ENCODE measurements at places on chromosomes 3 and 15.

DNA sequence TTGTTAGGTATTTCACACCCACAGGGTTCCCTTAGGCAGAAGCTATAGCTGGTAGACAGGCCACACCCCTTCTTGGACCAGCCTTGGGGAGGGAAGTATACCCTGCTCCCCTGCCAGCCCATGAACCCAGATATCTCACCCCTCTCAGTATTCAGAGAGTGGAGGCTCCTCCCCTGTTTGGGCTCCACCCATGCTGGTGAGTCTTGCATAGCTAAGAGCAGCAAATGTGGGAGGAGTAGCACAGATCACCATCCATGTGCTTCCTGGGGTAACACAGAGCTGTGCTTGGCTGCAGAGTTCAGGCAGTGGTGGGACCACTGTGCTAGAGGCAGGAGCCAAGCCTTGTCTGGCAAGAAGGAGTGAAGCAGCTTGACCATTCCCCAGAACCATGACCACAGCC, 427.2 kb downstream of the ZIC1 start:
- DNase-seq: no peak

- no peak for DNase-seq
These were observed 14.2 kb upstream of the COLQ start for GRCh38 chr3:15535732-15536131.

DNA sequence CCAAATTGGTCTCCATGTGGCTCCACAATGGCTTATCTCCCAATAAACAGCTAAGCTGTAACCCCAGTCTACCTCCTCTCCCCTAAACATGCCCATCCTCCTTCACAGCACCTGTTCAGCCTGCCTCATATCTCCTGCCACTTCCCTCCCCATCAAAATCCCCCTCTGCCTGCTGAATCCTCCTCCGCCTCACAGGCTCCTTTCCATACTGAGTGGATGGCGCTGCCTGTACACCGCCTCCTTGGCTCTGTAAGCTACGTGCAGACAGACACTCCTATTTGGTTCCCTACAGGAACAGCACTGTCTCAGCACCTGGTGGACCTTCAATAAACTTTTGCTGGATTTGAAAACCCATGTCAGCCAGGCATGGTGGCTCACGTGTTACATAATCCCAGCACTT, 53.7 kb downstream of the ADCY5 start:
- DNase-seq: no peak

- DNase-seq: no peak
These were observed 2.8 kb upstream of the CPNE4 start for GRCh38 chr3:132037581-132037980.

DNA sequence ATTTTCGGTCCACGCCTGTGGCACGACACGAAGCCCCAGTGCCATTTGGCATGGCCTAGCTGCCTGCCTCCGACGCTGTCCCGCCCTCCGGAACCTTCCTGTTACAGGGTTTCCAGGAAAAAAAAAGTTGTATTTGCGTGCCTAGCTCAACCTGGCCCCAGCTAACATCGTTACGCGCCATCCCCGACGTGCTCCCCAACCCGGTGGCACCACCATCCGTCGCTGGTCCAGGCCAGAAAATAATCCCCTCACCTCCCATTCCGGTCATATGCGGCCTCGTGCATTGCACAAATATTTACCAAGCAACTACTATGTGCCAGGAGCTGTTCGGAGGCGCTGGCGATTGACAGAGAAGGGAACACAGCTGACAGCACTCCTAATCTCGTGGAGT, 1.4 kb upstream of the CYP1A1 start:
- no peak for DNase-seq

DNA sequence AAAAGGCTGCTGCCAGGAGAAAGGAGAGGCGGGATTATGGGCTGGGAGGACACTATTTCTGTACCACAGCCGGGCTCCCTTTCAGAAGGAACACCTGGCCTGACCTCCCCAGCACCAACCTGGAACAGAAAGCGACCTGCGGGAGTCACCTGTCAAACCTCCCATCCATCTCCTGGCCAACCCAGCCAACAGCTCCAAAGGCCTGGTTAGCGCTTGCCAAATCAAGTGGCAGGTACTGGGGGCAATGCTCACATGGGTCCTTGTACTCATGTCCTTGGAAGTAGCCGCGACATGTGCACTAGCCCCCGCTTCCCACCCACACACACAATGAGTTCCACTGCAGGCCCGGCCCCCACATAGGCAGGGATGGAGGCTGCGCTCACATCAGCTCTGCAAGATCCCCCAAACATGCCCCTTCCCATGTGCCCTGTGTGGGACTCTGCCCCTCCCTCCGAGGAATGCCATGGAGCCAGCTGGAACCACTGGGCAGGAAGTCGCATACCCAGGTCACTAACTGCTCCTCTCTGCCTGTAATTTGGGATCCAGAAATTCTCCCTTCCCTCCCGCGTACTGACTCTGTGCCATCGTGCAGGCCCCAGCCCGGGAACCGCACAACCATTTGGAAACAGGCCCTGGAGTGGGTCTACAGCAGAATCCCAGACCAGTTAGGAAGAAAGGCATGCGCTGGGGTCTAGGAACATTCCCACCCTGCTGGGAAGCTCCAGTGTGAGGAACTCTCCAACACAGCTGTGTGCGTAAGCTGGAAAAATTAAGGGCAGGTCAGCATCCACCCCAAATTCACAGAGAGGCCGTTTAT, 98.9 kb downstream of the LRIG1 start:
- DNase-seq: no peak

DNA sequence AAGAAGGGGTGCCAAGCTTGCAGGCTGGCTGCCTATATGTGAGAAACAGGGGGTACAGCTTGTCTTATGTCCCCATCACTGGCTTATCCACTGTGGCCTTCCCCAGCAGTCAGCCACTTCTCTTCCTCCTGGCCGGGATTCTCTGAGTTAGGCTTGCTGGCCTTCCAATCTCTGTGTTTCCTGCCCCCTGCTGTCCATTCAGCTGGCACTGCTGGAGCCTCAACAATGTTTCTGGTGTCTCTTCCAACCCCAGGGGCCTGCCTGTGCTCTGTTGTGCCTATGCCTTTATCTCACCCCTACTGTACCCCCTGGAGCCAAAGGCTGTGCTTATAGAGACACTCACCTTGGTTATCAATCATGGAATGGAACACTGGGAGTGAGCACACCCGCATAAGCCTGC, 36.5 kb downstream of the ANAPC13 start:
- DNase-seq: no peak

DNA sequence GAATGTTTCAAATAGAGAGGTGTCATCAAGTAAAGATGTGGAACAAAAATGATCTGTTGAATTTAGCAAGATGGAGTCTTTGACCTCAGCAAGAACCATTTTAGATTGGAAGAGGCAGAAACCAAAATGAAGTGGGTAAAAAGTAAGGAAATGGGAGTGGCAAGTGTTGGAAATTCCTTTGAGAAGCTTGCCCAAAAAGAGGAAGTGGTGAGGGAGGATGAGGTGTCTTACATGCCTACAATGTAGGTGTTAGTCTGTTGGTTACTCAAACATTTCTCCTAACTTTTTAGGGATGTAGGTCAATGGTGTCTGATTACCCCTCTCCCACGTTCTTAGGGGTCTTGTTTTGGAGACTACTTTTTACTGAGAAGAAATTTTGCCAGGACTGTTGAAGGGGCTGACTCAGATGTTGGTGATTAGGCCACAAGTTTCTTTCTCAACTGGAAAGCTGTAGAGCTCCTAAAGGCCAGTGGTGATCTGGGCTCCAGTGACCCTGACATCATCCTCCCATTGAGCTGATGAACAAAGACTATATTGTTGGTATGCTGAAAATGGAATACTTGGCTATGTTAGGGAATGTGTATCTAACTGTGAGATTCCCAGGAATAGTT, 5.1 kb downstream of the PPP2R3A start:
- no peak for DNase-seq

DNA sequence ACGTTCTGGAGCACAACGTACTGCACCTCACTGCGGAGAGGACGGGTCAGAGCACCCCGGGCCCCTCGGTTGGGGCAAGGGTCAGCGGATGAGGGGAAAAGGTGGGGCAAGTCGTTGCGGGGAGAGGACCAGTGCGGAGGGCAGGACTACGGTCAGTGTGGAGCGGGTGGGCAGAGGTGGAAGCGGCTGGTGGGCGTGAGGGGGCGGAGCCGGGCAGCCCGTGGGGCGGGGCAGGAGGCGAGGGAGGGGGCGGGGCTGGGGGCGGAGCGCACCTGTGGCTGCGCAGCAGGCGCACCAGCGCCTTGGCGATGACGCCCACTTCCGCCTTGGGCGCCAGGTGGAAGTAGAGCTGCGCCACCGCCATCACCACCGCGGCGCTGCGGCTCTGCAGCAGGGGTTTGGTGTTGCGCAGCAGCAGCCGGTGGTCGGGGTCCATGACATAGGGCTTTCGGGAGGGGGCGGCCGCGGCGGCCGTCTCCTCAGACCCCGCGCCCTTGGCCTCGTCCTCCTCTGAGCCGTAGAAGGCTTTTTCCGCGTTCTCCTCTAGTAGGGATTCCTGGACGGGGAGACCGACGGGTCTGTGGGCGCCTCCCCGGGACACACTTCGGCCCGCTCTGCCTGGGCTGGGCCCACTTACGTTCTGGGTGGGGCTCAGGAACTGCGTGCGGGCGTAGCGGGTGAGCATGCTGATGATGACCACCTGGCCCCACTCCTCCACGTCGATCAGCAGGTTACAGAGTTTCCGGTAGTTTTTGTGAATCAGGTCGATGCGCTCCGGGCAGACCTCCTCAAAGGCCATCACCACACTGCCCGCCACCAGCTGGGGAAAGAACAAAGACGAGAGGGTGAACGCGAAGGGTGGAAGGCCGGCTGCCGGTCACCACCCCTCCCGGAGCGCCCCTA, 29.2 kb downstream of the AP3B2 start:
- peak; percentile 91 for DNase-seq

GRCh38 chr3:153373606-153374005, 211.6 kb downstream of the RAP2B start:
- DNase-seq: peak; percentile 13

- peak; percentile 14 for DNase-seq
These were observed 61.6 kb downstream of the ULK4 start for GRCh38 chr3:41900265-41900664.

GRCh38 chr3:72748659-72749058, 99.6 kb downstream of the SHQ1 start:
- no peak for DNase-seq

- DNase-seq: no peak
These were observed 2.8 kb upstream of the OR5K1 start for GRCh38 chr3:98460220-98460619.

- no peak for DNase-seq
These were observed 580 bp upstream of the RUBCN start for GRCh38 chr3:197737319-197737649.

GRCh38 chr15:39919748-39920509, at the start of gene GPR176:
Gene GPR176 (minus strand): TSS chr15:39920266. CDS start chr15:39920026, 240 bp downstream.
- DNase-seq: peak; percentile 54

GRCh38 chr3:55622116-55622515, 135.0 kb upstream of the WNT5A start:
- no peak for DNase-seq

DNA sequence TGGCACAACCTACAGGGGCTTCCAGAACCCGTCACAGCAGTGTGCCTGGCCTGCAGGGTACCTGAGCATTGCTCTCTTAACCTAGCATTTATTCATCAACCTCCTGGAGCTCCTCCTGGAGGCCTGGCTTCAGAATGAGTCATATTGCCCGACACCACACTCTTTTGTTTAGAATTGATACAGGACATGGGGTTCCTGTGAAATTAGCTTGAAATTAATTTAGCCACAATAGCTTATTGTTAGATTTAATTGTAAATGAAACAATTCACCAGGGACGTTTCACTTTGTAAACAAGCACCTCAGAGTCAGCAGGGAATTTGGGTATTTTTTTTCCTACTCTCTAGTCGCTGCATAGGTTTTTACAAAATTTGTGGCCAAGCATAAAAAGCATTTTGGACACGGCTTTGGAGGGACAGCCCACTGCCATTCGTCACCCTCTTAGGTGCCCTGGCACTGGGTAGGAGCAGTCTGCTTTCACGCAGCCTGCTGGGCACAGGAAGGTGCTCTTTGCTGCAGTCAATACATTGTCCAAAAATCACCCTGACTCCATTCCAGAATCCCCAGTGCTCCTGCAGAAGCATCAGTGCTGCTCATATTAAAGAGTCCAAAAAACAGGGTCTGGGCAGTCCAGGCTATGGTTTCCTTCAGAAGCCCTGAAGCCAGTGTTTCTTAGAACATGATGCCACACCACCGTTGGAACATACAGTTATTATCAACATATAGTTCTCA, 60.8 kb upstream of the MEF2A start:
- peak; percentile 35 for DNase-seq

- no peak for DNase-seq
These were observed 14.0 kb upstream of the LMAN1L start for GRCh38 chr15:74798388-74799254.

DNA sequence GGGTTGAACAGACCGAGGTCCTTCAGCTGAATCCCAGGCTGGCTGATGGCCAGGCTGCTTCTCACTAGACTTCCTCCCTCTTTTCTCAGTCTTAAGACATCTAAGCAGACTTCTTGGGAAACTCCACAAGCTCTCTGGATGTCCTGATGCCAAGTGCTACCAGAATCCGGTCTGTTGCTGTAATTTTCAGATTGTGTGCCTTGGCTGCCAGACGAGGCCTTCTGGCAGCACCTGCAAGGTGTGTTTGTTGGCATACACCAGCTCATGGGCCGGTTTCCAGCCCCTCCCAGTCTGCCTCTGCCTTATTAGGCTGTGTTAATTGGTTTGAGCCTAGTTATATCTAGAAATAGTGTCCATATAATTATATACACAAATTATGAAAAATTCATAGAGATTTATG, 120.6 kb downstream of the TNIK start:
- DNase-seq: no peak

GRCh38 chr3:144415492-144415891, 443.9 kb downstream of the DIPK2A start:
- DNase-seq: no peak

DNA sequence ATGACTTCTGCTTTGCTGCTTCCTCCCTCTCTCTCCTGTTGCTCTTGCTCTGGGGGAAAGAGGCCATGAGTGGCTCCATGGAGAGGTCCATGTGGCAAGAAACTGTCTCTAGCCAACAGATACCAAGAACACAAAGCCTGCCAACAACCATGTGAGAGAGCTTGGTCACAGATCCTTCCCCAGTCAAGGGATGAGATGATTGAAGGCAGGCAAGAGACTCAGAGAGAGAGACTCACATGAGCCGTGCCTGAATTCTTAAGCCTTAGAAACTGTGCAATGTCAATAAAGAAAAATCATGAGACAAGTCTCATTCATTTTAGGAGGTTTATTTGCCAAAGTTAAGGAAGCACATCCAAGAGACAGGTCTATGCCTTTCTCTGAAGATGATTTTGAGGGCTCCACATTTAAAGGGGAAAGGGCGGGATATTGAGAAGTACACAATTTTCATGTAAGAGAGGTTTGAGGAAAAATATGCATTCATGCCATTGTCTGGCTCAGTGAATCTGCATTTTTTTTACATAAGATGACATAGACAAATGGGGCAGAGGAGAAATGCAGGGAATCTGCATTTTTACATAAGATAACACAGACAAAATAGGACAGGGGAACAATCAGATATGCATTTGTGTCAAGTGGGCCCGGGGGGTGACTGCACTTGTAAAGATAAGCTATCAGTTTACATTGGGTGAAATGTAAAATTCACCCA, 59.5 kb upstream of the SUCLG2 start:
- no peak for DNase-seq

DNA sequence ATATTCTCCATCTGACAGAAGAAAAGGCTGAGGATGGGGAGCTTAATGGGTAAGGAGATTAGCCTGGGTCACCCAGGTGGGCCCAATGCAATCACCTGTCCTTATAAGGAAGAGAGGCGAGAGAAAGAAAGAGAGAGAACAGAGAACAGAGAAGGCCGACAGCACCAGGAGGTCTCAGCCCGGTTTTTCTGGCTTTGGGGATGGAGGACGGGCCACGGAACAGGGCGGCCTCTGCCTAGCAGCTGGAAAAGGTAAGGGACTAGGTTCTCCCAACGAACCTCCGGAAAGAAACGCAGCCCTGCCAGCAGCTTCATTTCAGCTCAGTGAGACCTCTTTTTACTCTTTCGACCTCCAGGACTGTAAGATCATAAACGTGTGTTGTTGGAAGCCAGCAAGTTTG, 196.0 kb upstream of the LYSMD4 start:
- peak; percentile 9 for DNase-seq

All from common myeloid progenitor, CD34-positive (primary cell).